ENCODE measurements at places on chromosomes 2 and 18.

DNA sequence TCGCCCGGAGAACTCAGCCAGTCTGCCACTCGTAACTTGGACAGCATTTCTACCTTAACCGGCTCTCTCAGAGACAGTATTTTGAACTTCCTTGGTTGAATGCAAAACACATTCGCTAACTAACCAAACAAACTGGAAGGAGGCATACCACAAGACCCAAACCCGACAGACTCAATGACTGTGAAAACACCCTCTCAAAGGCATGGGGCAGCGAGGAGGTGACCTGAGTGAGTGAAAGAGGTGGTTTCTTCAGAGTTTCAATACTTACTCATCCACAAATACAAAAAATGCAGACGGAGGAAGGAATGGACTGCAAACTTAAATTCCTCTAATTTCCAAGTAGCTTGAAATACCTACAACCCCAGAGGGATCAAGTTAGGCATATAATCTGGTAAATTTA, 132.9 kb downstream of the GAREM1 start:
- no peak for DNase-seq

DNA sequence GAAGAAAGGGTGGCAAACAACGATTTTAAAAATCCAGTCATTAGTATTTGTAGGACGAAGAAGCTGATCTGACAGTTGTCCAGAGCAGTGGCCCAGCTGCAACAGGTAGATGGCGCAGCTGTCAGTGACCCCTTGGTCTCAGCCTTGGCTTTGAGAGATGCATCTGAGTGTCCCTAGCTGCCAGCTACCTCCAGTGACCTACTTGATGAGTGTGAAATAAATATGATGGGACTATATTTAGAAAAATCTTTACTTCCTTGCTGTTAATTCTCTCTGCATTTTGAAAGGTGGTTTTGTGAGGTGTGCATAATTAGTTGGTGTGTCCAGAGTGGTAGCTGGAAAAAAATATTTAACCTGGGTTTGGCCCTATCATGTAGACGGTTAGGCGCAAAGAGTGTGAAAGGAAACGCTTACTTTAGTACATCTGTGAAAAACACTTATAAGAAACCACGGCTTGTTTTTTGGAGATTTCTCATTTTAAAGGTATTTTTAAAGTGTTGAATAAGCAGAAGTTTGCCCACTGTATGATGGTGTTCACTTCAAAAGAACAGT, 963 bp downstream of the INPP1 start:
- DNase-seq = peak; percentile 17

DNA sequence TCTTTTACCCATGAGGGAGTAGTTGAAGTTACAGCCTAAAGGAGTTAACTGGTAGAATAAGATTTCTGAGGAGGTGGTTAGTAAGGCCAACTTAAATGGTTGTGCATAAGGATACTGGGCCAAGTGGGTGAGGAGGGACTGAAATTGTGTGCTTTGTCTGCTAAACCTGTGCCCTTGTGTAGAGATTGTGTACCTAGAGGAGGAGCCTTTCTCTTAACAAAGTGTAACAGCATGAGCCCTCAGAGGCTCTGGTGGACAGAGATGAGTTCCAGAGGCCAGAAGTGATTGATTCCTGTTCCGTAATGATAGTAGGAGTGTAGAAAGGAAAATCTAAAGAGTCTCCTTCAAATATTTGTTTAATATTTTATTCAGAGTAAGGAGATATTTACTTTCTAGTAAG, 42.9 kb downstream of the OTX1 start:
- DNase-seq = no peak

DNA sequence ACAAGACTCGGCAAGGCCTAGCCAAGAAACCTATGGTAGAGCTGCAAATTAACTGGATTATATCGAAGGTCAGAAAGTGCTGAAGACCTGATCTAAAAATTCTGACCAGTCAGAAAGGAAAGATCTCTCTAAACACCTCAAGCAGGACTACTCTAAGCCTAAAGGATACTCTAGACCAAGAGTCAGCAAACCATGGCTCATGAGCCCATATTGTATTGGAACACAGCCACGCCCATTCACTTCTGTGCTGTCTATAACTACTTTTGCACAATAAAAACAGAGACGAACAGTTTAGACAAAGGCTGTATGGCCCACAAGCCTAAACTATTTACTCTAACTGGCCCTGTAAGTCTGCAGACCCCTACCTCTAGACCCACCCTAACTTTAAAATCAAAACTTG, 18.7 kb downstream of the RTN4 start:
- no peak for DNase-seq

- DNase-seq = no peak
These were observed 250.9 kb downstream of the LRRTM4 start for GRCh38 chr2:77271262-77271661.

GRCh38 chr18:7603259-7604000, 36.3 kb downstream of the PTPRM start:
- no peak for DNase-seq

GRCh38 chr2:140695155-140695554, 1435.7 kb downstream of the LRP1B start:
- no peak for DNase-seq

- no peak for DNase-seq
These were observed 36.8 kb upstream of the VPS54 start for GRCh38 chr2:64056021-64056420.

- no peak for DNase-seq
These were observed 212.4 kb upstream of the HNRNPA3 start for GRCh38 chr2:177000061-177000714.

DNA sequence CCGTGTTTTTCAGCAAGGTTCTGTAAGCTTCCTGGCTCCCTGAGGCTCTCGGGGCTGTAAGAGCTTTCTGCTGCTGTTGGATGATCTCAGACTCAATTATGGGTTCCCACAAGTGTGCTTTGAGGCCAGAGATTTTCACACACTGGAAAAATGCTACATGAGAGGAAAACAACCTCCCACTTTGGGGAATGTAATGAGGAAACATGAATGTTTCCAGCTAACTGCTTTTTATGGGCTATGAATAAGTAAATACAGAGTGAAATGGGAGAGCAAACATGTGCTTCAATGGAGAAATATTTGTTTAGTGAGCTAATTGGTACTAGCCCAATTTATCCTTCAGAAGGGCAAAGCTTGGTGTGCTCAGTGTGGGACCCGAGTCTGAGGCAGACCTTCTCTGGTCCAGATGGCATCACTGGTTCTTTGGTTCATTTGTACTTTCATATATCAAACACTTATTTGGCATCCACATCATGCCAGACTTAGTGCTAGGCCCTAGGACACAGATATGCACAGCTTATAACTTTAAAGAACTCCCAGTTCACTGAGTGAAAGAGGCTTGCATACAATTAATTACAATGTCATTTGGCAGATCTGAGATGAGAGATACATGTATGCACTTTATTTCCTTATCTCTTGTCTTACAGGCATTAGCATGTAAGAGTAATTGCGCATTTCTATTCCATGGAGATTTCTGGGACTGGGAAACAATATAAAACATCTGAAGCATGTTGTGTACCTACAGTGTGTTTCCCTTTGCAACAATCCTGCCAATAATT, 248.8 kb downstream of the RDH14 start:
- no peak for DNase-seq

GRCh38 chr2:58010599-58010998, 36.0 kb upstream of the VRK2 start:
- DNase-seq = no peak

GRCh38 chr18:26510337-26510736, 38.0 kb downstream of the KCTD1 start:
- no peak for DNase-seq

DNA sequence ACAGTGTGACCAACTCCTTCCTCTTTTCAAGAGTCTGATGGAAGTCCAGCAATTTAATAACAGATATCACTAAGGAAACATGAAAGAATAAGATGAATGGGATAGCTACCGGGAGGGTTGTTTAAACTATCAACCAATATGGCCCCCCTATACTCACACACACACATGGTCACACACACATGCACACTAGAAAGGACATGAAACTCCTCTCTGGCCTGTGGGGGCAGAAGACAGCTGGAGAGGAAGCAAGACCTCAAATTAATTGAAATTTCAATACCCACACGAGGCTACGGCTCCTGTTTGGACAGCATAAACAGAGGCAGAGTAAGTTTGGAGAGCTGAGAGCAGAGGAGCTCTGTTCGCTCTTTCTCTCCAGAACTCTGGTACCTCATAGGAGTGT, 34.7 kb upstream of the REEP1 start:
- no peak for DNase-seq

DNA sequence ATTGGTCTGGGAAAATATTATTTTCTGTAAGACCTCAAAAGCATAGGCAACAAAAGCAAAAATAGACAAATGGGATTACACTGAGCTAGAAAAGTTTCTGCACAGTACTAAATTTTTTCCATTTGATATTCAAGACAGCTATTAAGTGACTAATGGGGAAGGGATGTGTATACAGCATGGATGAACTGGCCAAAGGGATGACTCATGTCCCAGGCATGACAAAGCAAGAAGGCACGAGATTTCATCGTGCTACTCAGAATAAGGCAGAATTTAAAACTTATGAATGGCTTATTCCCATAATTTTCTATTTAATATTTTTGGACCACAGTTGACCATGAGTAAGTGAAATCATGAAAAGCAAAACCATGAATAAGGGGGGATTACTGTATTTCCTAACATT, 1250.1 kb upstream of the GYPC start:
- no peak for DNase-seq

- no peak for DNase-seq
These were observed 175.3 kb upstream of the SIX3 start for GRCh38 chr2:44766220-44766619.

DNA sequence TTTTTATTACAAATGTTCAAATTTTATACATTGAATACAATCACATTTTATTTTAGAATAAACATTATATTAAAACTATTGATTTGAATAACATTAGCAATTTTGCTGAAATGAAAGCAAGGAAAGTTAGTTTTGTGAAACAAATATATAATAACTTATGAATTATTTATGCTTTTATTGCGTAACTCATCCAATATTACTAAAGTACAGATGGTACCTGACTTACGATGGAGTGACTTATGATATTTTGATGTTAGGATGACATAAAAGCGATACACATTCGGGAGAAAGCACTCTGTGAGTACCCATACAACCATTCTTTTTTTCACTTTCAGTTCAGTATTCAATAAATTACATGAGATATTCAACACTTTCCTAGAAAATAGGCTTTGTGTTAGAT, 26.5 kb downstream of the GPR39 start:
- no peak for DNase-seq

DNA sequence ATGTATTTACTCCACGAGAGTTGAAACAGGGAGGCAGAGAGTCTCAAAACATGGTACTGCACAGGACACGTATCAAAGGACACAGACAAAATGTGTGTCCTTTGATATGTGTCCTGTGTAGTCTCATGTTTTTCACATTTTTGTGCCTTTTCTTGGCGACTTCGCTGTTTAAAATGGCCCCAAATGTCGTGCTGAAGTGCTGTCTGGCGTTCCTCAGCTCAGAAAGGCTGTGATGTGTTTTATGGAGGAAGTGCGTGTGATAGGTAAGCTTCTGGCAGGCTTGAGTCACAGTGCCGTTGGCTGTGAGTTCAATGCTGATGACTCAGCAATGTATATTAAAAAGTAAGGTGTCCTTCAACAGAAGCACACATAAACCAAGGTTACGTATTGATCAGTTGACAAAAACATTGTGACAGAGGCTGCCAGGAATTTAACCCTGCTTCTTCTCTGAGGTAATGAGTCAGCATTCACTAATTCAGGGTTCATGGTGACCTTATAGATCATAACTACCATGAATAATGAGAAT, 78.2 kb downstream of the DYSF start:
- DNase-seq = no peak

DNA sequence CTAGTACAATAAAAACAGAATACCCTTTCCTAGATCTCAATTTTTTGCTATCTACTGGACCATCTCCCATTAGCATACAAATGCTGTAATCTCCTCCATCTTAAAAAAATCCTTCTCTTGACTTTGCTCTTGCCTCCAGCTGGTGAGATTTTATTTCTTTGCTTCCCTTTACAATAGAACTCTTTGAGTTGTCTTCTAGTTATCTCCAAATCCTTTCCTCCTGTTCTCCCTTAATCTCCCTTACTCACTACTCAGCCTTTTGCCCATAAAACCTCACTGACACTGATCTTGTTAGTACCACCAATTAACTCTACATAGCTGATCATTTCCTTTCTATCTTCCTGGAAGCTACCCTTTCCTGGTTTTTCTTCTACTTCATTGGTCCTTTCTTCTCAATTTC, 63.5 kb upstream of the FRZB start:
- no peak for DNase-seq

DNA sequence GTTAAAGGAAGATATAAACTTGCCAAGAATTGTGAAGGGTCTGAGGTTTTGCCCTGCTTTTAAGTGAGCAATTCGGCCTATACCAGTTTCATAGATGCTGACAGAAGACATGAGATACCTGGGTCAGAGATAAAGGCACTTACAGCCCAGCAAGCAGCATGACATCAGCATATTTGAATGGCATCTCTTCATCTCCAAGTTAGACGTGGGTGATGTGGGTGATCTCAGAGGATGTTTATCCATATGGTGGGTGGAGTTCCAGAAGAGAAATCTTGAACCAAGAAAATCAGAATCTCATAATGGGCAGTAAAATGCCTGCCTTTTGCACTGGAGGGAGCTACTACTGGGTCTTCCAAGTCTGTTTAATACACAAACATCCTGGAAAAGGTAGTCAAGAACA, 44.7 kb downstream of the GYPC start:
- DNase-seq = no peak

GRCh38 chr2:172488556-172488955, 61.2 kb downstream of the ITGA6 start:
- no peak for DNase-seq

GRCh38 chr2:11303290-11304013, 41.0 kb downstream of the ROCK2 start:
- DNase-seq = no peak

DNA sequence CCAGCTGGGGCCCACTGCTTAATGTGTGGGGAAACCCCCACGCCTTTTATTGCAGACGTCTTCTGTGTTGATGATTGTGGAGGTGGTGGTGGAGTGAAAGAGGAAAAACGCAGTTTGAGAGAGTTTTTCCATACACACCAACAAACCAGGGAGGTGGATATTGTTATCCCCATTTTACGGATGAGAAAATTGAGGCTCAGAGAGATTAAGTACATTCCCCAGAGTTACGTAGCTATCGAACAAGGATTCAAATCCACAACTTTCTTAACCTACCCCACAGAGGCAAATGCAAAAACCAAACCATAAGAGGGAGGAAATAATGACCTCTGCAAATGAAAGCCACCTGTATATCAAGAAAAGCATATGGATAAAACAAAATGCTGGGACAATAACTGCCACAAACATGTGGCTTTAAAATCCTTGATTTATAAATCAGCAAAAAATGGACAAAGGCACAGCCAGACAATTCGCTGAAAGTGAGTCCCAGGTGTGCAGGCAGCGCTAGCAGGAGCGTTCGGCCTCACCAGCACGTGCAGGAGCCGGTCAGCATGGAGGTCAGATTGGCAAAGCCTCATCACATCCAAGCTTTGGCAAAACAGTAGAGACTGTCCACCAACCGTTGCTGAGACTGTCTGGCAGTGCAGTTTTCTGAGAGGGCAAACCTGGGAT, 12.6 kb upstream of the RAB17 start:
- no peak for DNase-seq

DNA sequence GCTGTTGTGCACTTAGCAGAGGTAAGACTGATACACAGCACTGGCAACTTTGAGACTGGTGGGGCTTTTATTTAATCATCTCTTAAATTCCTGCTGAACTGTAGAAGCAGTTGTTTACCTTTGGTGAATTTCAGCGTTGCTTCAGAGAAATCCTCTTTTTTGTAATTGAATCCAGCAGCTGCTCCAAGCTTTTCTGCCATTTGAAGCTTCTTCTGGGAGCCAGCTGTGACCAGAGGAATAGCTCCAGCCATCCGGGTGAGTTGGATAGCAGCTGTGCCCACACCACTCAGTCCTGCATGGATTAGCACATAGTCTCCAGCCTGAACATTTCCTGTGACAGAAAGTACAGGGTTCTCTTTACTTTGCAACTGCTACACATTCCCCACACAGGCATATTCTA, 3.9 kb downstream of the TP53I3 start:
- no peak for DNase-seq
